ENCODE measurements at places on chromosomes 3 and 15.
A peak's percentile ranks its signal among the peaks of the same experiment; 100 is the strongest.

- DNase-seq = peak; percentile 91
These were observed 8.5 kb upstream of the FANCD2 start for GRCh38 chr3:10017636-10018292.

- DNase-seq = no peak
These were observed 2.9 kb downstream of the CASR start for GRCh38 chr3:122186372-122186771.

GRCh38 chr3:32780735-32781210 is 37.0 kb upstream of the TRIM71 start:
- DNase-seq = peak; percentile 15

GRCh38 chr3:185733980-185734724 is 90.7 kb downstream of the IGF2BP2 start:
- DNase-seq = peak; percentile 73

- no peak for DNase-seq
These were observed at the start of gene ZIC1 for GRCh38 chr3:147409143-147410115. ZIC1 (plus strand) TSS chr3:147409365; CDS start chr3:147410113, 748 bp downstream.

DNA sequence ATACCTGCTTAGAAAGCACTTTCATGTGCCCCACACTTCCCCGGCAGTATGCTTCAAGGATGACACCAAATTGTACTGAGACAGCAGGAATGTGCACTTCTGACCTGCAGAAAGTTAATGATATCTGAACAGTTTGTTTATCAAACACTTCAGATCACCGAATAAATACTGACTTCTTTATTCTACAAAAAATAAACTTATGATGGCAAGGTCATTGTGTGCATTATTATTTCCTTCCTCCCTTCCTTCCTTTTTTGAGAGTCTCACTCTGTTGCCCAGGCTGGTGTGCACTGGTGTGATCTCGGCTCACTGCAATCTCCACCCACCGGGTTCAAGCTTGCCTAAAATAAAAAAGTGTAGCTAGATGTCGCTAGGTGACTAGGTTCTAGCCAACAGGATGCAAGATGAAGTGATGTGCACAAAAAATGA is 80.3 kb downstream of the FAIM start:
- DNase-seq = no peak

DNA sequence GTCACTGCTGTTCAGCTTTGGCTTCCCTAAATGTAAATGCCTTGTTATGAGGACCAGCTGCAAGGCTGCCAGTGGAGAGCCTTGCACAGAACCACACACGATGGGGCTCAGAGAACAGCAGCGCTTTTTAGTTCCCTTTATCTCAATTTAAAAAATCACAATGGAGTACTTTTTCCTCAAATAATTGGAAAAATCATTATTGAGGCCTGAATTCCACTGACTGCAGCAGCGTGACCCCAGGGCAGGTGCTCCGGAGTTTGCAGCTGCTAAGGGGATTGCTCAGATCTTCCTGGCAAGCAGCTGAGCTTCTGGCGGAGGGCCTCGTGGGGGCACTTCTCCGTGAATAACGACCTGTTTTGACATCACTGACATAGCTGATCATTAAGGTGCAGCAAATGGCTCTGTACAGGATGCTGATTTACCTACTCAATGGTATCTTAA is 245.6 kb upstream of the TRIM42 start:
- no peak for DNase-seq

All from HFFc6 (cell line).